ENCODE measurements at places on chromosomes 5 and 9.

DNA sequence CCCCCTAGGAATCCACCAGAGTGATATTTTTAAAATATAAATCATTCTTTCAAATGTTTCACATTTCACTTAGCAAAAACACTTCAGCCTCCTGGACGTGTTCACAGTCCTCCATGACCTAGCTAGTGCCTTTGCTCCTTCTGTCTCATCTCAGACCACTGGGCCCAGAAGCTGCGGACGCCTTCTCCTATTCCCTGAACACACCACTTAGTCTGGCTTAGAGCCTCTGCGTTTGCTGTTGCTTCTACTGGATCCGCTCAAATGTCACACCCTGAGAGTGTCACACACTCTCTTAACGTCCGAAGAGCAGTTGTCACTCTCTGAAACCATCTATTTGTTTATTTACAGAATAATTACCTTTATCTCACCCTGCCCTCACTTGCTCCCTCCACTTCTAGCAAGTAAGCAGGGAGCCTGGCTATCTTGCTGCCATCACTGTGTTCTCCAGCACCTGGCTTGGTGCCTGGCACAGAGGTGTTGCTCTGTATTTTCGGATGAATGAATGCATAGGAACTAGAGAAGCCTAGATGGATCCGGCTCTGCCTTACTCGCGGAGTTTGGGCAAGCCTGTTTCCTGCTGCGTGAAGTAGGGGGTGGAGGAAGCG lies 1.2 kb upstream of the GRK6 start:
- DNase-seq, result no peak

DNA sequence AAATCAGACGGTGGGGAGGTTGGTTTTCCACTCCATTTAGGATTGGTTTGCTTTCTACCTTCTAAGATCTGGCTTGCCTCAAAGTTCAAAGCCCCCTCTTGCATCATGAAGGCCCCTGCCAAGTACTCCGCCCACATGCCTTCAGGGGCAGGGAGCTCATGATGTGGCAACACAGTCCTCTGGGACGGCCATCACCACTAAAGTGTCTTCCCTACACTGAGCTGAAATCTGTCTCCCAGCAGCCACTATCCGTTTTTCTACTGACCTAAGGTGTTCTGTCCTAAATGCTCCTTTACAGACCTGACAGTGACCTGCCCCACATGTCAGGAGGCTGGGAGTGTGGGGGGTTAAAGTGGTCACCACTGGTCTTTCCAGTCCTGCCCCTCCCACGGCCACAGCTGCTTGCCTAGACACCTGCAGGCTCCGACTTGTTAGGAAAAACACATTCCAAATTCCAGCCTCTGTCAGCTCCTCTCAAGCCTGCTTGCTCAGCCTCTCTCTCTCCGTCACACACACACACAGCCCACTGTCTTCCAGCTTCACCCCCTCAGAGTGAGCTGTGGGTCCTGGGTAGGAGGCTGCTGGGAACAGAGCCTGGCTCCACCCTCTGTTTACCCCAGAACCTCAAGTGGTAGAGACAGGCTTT lies 44.9 kb downstream of the SHB start:
- DNase-seq, result peak; percentile 55

DNA sequence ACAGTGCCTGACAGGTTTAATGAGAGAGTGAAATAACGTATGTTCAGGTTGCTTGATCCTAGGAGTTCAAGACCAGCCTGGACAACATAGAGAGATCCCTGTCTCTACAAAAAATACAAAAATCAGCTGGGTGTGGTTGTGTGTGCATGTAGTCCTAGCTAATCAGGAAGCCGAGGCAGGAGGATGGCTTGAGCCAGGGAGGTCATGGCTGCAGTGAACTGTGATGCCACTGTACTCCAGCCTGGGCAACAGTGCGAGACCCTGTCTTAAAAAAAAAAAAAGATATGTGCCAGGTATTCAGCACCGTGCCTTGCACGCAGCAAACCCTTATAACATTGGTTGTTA lies 38.8 kb upstream of the SPRY4 start:
- no peak for DNase-seq

DNA sequence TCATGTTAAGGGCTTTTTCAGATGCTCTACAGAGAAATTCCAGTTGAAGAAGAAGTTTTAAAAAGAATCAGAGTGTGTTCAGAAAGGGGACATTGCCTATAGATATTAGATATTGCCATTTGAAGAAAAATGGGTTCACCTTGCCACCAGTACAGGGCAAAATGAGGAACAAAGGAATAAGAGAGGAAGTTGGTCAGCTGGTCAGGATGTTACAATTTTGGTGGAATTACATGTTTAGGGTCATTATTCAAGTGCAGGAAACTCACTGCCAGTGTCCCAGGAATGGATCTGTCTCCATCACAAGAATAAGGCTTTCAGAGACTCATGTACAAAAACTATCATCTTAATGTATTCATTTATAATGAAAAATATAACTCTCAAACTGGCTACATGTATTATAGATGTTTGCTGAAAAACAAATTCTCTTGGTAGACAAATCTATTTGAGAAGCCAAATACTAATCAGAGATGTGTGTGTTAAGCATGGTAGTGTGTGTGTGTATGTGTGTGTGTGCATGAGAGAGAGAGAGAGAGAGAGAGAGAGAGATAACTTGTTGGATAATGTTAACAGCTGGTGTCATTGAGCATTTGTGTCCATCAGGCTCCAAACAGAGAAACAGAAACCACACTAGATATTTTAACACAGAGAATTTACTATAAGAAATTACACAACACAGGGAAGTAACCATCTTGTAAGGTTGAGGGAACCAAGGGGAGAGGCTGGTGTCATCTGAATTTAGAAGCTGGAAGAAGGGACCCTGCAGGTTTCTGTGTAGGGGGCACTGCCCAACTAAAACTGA lies 5.0 kb upstream of the C1QTNF3 start:
- DNase-seq, result no peak

GRCh38 chr9:134545215-134545542 lies 96.4 kb upstream of the COL5A1 start:
- DNase-seq, result no peak

GRCh38 chr9:33180526-33181184 lies 13.5 kb upstream of the B4GALT1 start:
- DNase-seq, result no peak

GRCh38 chr5:53321721-53322120 lies 158.7 kb upstream of the FST start:
- DNase-seq, result no peak

DNA sequence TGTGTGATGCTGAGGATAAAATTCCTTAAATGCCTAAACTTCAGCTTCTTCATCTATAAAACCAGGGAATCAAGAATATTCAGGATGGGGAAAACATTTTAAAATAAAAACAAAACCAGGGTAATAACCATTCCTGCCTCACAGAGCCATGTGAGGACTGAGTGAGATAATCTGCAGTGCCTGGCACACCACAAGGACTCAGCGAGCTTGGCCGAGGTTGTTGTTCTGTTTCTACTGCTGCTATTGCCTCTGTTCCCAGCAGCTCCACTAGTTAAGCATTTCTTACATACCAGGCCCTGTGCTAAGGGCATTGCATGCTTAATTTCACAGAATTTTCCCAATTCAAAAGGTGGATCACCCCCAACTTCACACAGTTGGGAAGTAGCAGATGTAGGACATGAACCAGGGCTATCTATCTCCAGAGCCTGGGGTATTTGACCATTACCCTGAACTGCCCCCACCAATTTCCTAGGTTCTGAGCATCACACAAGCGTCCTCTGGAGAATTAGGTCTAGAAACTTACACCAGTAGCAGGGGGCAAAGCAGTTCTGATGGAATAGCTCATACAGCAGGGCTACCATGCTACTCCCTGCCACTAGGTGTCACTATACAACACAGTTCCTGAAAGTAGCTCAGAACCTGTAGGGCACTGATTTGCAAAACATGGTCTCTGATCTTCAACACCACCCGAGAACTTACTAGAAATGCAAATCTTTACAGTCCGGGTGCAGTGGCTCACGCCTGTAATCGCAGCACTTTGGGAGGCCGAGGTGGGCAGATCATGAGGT lies 74.3 kb downstream of the LRSAM1 start:
- DNase-seq, result no peak

DNA sequence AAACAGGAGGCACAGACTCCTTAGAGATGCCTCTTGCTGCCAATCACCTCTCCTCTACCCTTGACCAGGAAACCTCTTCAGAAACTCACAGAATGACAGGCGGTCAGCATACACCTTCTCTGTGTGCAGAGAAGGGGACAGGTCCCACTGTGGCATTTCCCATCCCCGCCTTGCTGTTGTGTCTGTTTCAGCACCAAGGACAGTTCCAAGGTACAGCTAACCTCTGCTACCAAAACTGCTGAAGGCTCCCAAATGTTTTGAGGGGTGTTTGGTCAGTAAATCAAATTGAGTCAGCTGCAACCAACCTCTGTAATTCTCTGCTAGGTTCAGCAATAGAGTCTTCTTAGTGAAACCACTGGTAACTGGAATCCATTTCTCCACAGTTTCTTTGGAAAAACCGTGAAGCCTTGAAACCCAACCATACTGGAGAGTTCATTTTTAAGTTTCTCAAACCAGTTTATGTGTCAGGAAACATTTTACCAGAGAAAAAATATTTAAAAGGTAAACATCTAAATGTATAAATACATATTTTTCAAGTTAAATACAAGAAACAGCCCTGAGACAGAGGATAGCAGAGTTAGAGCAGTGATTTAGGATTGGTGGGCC lies 122.0 kb downstream of the DRD1 start:
- DNase-seq, result no peak

- DNase-seq, result no peak
Observed at GRCh38 chr9:101635473-101635872, 40.7 kb upstream of the PPP3R2 start.

GRCh38 chr5:134001938-134002731 lies 2.6 kb downstream of the VDAC1 start:
- DNase-seq, result no peak

DNA sequence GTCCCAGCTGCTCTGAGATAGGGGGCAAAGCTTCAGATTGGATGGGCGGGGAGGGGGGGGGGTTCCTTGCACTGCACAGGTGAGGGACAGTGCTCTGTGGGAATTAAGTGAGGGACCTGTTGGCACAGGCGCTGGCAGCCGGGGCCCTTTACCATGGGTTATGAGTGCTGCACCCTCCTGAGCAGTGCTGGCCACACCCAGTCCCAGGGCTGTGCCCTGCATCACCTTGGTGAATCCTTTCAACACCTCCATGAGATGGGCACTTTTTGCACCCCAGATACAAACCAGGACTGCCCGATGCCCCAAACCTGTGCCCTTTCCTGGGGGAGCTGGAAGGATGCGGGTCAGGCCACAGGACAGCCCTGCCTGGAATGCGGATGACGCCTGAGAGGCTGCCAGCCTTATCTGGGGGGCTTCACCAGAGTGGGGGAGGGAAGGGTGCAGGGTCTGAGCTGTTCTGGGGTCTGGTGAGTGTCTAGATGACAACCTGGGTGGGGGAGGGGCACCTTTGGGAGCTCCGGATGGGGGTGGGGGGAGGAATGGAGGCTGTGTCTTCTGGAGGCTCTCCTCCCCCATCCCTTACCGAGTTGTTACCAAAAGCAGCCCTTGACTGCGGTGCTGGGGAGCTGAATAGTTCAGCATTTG lies 5.2 kb downstream of the CRB2 start:
- DNase-seq, result no peak

GRCh38 chr5:104218200-104218599 lies 655.6 kb upstream of the NUDT12 start:
- DNase-seq, result no peak

DNA sequence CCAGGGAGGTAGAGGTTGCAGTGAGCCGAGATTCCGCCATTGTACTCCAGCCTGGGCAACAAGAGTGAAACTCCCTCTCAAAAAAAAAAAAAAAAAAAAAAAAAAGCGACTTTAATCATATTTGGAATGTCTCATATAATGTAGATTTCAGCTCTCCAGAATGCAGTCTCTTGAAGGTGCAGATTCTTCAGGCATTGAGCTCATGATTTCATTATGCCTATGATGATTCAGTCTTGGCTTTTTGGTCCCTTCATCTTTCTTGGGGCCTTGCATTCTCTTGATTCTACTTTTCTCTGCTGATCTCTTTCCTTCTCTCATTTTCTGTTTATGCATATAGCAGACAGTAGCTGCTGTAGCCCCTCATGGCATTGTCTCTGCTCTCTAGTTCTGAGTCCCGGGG lies 22.9 kb downstream of the KDM4C start:
- no peak for DNase-seq

- DNase-seq, result no peak
Observed at GRCh38 chr5:60382716-60383115, 317.2 kb downstream of the DEPDC1B start.

- no peak for DNase-seq
Observed at GRCh38 chr5:102895976-102896375, 140.9 kb downstream of the PAM start.

- DNase-seq, result no peak
Observed at GRCh38 chr5:68148096-68148495, 67.5 kb upstream of the PIK3R1 start.

- DNase-seq, result no peak
Observed at GRCh38 chr5:107457138-107457537, 213.6 kb downstream of the EFNA5 start.

- DNase-seq, result no peak
Observed at GRCh38 chr9:99034149-99034548, 70.8 kb upstream of the TGFBR1 start.

- DNase-seq, result no peak
Observed at GRCh38 chr5:159091596-159092331, 8.0 kb downstream of the EBF1 start.

- DNase-seq, result no peak
Observed at GRCh38 chr5:109701252-109701651, 11.5 kb downstream of the MAN2A1 start.

DNA sequence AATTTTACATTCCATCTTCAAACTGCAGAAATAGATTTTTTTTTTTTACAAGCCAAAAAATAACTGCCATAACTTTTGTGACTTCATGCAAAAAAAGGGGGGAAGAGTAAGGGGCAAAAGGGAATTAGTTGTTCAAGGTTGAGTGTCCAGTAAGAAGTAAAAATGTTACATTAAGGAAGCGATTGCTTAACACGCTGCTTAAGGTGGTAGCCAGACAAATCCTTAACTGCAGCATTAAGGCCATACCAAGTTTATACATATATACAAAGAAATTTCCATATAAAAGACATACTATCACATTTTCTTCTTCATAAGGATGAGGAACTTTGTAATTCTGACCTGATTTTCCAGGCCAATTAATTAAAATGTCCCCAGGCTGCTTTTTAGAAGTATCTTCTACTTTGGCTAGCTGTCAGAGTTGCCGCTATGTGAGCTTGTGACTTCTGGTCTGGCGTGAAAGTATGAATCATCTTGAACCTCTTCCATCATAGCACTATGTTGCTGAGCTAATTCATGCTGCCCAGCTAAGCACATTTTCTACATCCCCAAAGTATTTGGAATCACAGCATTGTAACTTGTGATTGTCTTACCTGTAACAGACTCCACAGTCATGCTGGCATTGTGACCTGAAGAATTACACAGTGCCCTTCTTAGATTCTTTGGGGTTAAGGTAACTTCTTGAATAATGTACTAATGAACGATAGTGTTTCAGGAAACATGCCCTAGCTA lies 40.0 kb downstream of the G3BP1 start:
- DNase-seq, result no peak

DNA sequence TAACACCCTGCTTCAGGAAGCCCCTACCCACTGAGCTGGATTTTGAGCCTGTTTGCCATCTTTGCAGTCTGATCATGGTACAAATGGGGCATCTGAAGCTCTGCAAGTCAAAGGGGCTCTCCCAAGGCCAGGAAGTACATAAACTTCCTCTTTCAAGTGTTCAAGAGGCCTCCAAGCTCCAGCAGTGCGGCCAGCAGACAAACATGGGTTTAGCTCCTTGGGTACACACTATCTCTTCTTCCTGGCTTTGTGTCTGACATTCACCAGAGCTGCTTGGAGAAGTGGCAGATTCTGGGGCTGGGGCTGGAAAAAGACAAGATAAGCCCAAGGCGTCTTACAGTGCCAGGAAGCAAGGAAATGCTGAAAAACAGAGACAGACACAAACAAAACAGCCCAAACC lies 34.1 kb downstream of the LAMC3 start:
- no peak for DNase-seq
